AML-193 (cell line): ENCODE measurements at places on chromosomes 1 and 21.

GRCh38 chr1:39139723-39140360 lies 64.7 kb upstream of the MACF1 start:
- no peak for DNase-seq

- peak; percentile 41 for DNase-seq
These were observed 57.8 kb upstream of the RAVER2 start for GRCh38 chr1:64686828-64687724.

GRCh38 chr21:41008974-41009373 lies 159.0 kb upstream of the BACE2 start:
- DNase-seq: no peak

GRCh38 chr1:39711104-39711965 lies 20.1 kb upstream of the HPCAL4 start:
- no peak for DNase-seq

GRCh38 chr1:183879494-183879893 lies 74.6 kb downstream of the RGL1 start:
- DNase-seq: no peak

DNA sequence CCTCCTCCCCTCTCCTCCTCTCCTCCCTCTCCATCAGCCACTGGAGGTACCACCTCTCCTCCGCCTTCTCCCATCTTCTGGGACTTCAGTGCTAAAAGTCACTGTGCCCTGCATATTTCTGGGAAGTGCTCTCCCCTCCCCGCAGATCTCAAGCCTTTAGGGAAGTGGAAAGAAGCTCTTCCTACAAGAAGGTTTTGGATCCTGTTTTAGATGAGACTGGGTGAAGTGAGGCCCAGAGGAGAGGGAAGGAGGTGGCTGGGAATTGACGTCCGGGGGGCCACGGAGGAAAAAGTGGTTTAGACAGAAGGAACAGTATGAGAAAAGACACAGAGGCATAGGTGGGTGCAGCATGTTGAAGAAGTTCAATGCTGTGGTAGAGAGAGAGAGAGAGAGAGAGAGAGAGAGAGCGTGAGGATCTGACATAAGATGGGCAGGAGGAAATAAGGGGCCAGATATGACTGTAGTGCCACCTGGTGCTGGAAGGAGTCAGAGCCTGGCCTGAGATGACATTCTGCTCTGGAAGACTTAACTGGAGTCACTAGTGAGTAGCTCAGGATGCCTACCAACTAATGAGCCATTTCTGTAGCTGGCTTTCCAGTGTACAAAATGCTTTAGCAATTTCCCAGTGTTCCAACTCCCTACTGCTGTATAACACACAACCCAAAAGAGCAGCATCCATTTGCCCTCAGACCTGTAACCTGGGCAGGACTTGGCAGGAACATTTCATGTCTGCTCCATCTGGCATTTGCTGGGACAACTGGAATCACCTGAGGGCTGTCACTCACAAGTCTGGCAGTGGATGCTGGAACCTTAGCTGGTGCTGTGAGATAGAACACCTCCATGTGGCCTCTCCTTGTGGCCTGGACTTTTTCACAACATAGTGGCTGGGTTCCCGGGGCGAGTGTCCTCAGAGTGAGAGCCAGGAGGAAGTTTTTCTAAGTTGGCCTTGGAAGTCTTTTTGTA lies 16.6 kb upstream of the ZSCAN20 start:
- peak; percentile 75 for DNase-seq

DNA sequence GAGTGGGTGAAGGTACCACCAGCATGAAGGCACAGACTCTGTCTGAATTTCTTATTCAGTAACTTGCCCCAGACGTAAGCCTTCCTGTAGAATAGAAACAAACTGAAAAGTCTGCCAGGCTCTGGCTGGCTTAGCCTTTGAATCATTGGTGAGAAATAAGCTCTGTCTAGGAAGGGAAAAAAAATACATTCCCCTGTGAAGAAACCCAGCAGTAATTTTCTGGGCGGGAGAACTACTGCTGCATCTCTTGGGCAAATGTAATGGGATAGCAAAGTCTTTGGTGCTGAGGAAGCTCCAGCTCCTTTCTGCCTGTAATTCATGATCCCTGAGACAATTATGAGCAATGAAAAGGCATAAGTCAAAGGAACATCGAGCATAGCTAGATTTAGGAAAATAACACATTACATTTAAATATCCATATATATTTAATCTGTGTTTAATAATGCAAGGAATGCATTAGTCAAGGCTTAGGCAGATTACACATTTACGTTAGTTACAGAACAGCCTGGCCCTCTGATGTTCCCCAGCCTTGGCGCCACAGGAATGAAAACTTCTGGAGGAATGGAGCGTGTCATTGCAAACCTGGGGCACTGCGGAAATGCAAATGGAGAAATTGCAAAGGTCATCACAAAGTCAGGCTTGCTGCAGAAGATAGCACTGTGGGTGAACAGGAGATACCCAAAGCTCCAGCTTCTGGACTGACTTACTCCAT lies 216.3 kb upstream of the CAMK1G start:
- DNase-seq: no peak

GRCh38 chr1:89912073-89912472 lies 82.8 kb upstream of the ZNF326 start:
- no peak for DNase-seq

- DNase-seq: no peak
These were observed 42.9 kb downstream of the TCEANC2 start for GRCh38 chr1:54096227-54096876.

DNA sequence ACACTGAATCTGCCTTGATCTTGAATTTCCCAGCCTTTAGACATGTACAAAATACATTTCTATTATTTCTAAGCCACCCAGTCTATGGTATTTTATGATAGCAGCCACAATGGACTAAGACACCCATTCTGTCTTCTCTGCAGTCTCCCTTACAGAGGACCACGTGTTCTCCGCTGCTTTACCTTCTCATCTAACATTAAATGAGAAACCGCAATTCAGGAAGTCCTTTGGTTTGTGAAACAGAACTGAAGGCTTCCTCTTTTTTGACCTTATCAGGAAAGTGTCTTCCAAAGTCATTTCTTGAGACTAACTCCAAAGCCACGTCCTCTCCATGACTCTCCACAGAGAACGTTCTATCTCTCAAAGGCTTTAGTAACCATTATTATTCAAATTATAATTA lies 560.1 kb downstream of the OMA1 start:
- peak; percentile 83 for DNase-seq
